IPS-NIHi11 (cell line): ENCODE measurements at places on chromosomes 2 and 18.

DNA sequence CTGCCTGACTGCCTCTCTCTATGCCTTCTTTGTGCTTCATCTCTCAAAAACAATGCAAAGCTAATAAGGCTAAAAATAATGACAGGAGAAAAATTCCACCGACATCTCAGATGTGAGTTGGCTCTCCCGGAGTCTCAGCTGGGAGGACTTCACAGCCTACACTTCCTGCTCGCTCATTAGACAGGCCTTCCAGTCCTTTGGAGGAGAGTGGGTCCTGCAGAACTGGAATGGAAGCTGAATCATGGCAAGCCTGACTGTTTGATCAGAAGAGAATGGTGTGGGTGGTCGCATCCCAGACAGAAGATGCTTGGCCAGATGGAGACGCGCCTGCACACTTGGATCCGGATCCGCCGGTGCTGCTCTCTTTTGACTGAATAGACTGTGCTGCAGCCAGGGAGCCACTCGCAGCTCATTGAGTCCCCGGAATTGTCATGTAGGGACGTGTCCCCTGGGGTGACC, 49.7 kb downstream of the TRIB2 start:
- no peak for DNase-seq

GRCh38 chr2:151657667-151658076, 76.6 kb downstream of the NEB start:
- no peak for DNase-seq

- DNase-seq, result no peak
Observed at GRCh38 chr2:227782804-227783203, 30.8 kb upstream of the CCL20 start.

GRCh38 chr2:144477281-144477956, 42.5 kb downstream of the ZEB2 start:
- no peak for DNase-seq

GRCh38 chr2:177724398-177725287, 332.1 kb downstream of the AGPS start:
- peak; percentile 76 for DNase-seq

DNA sequence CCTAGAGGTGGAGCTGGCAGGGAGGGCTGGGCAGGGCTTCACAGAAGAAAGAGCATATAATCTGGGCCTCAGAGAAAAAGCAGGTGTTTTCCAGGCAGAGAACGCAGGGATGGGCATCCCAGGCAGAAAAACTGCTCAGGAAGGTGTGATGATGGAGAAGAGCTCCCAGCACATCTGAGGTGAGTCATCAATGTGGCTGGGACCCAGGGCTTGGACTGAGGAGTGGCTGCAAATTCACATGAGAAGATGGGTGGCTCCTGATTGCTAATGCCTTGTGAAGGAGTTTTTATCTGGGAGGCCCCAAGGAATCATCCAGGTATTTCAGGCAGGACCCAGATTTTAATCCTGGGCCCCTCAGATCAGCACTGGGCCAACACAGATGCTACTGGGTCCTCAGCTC, 10.2 kb downstream of the IL1F10 start:
- no peak for DNase-seq

- no peak for DNase-seq
Observed at GRCh38 chr2:70977605-70978205, 725 bp upstream of the ANKRD53 start.

DNA sequence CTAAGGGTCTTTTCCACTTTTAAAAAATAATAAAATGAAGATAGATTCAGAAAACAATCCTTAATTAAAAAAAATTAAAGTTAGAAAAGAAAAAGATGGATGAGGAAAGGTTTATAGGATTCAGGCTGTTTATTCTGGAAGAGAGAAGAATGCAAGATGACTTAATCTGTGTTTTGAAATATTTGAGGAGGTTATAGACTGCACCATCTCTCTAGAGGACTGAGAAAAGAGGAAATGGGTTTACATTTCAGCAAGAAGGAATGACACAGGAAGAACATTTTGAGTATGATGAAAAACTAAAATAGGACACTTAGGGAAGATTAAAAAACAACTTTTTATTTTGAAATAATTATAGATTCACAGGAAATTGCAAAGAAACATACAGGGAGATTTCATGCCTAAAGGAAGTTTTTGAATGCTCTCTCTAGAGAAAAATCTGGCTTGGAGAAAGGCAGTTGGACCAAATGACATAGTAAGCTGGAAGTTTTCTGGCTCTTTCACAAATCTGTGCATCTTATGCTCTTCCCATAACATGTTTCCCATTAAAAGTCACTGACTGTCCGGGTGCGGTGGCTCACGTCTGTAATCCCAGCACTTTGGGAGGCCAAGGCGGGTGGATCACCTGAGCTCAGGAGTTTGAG, 75.0 kb downstream of the CERS6 start:
- no peak for DNase-seq

GRCh38 chr2:202861987-202862386, 9.6 kb downstream of the ICA1L start:
- no peak for DNase-seq

DNA sequence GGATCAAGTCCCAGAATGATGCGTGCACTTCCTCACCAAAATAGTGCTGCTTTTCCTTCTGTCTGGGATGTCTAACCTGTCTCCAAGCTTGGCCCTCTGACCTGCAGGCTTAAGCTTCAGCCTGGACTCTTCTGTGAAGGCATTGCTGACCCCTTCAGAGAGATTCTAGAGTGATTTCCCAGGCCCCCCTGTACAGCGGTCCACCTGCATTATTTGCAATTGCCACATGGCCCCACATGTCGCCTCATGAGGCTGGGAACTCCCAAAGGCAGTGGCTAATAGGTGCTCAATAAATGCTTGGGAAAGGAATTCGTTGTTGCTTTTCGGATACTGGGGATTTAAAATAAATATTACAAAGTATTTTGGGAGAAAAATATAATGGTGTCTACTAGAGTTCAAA, 32.3 kb upstream of the MEP1B start:
- DNase-seq, result no peak

DNA sequence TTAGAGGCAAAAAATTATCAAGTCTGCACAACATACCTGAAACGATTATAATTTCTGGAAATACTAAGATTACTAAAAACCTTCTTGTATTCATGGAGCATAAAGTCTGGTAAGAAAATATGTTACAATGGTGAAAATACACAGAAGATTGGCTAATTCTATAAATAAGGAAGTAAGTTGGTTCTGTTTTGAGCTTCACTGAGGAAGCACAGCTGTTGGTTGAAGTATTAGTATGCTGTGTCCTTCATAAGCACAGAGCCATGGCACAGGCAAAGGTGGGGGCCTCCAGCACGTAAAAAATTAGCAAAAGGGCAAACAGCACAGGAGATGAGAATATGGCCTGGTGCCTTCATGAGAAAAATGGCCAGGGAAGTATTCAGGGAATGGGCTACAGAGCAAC, 40.4 kb upstream of the ANKRD62 start:
- DNase-seq, result no peak

- no peak for DNase-seq
Observed at GRCh38 chr2:425947-426346, 138.1 kb upstream of the ALKAL2 start.

DNA sequence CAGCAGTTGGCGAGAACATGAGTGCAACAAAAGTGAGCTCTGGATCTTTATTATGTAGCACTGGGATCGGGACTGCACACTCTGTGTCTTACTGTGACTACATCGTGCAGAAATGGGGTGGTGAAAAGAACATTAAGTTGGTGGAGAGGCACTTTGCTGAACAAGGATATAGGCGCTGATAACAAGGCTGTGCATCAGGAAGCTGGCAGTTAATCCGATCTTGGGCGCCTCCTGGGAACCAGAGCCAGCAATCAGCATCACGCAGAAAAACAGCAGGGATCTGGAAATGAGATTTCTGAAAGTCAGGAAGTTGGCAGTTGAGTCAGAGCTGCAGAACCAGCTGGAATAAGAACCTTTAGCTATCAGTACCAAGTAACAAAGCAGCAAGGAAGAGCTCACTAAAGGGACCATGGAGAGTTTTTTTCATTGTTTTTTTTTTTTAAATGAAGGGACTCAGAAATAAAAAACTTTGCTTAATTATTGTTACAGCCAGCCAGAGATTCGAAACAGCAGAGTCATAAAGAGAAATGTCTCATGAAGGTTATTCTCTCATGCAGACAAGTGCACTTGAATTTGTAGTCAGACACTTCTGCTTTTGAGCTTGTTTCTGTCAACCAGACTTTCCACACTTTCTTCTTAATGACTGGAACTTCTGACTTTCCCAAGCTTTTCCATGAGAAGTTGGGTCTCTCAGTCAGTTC, 22.8 kb upstream of the MYO3B start:
- DNase-seq, result peak; percentile 48

GRCh38 chr2:133867166-133867565, 298.9 kb upstream of the NCKAP5 start:
- no peak for DNase-seq

DNA sequence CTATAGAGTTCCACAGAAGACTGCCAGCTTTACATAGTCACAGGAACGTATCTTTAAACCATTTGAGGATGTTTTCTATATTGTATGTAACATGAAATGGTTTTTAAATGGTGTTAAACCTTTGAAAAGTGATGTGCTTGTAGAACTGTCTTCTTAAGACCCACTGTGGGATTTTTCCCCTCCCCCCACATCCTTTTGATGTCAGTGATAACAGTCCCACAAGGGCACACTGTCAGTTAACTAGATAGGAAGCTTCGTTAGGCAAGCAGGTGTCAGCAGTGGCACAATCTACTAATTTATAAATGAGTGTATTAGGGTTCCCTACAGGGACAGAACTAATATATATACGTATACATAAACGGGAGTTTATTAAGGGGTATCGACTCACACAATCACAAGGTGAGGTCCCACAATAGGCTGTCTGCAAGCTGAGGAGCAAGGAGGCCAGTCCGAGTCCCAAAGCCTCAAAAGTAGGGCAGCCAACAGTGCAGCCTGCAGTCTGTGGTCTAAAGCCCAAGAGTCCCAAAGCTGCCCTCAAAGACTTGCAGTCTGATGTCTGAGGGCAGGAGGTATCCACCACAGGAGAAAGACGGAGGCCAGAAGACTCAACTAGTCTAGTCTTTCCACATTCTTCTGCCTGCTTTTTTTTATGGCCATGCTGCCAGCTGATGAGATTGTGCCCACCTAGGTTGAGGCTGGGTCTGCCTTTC, 23.8 kb upstream of the HNRNPLL start:
- DNase-seq, result no peak

DNA sequence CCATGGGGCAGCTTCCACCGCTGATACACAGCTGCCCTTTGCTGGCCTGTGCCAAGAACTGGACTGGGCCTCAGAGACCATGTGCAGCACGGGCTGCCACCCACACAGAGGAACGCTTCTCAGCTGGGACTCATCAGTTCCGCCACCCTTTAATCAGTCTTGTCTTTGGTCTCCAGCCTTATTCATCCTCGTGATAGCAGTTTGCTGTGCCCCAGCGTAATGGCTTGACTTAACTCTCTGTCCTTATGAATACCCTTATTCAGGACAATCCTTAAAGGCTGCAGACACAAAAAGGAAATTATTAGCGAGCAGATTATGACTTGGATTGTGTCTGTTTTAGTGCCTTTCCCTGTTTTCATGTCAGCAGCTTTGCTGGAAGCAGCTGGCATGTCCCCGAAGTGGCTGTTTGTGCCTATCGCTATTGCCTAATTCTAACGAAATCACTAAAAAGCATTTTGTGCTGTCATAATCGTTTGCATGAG, 108.9 kb upstream of the DAPL1 start:
- no peak for DNase-seq

GRCh38 chr2:84856787-84857186, 24.1 kb downstream of the TRABD2A start:
- DNase-seq, result no peak

DNA sequence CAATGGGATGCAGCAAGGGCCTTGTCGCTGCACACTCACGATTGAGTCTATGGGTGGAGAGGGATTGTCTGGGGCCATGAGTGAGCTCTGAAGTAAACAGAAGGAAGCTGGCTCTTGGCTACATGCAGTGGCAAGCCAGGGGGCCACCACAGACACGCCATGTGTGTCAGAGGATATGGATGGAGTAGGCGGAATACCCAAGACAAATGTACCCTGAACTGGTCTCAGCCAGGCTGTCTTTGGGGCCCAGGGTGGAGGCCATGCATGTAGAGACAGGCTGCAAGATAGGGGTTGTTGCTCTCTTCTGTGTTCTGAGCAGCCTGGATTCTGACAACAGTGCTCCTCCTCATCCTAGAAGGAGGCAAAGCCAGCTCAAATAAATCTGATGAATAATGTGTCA, 24.0 kb upstream of the ITGA6 start:
- DNase-seq, result no peak

- DNase-seq, result no peak
Observed at GRCh38 chr2:220215785-220216184, 588.4 kb downstream of the SLC4A3 start.

GRCh38 chr2:2698182-2699120, 367.4 kb upstream of the MYT1L start:
- peak; percentile 45 for DNase-seq

- DNase-seq, result no peak
Observed at GRCh38 chr18:35811896-35812295, 160.6 kb upstream of the RMP24 start.

GRCh38 chr2:114968748-114969400, 526.4 kb downstream of the DPP10 start:
- no peak for DNase-seq

GRCh38 chr2:138269765-138270164, 231.8 kb upstream of the SPOPL start:
- no peak for DNase-seq

GRCh38 chr2:191296083-191297006, 51.1 kb downstream of the MYO1B start:
- DNase-seq, result no peak

DNA sequence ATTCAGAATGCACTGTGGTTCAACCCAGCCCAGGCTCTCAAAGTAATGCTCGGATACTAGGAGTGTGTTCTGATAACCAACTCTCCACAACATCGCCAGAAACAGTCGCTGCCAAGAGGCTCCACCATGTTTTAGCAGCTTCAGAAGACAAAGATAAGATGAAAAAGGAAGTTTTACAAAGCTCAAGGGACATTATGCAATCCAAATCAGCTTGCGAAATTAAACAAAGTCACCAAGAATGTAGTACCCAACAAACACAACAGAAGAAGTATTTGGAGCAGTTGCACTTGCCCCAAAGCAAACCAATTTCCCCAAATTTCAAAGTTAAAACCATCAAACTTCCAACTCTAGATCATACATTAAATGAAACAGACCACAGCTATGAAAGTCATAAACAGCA, 360.9 kb downstream of the XIRP2 start:
- no peak for DNase-seq

GRCh38 chr2:35185861-35186412, 1169.6 kb upstream of the CRIM1 start:
- no peak for DNase-seq

GRCh38 chr2:39306626-39307025, 62.9 kb upstream of the CDKL4 start:
- no peak for DNase-seq

DNA sequence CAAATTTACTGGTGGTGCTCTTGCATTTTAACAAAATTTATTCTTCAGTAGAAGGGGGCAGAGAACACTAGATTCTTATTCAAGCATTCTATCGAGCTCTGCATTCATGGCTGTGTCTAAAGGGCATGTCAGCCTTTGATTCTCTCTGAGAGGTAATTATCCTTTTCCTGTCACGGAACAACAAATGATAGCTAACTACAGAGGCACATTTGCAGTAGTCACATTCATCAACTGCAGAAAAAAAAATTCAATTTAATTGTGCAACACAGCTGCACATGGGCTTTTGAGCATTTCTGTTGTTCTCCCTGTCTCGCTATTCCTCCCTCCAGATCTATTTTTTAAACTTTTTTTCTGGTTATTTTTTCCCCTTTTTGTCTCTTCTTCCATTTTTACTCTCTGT, 13.0 kb upstream of the DLX1 start:
- no peak for DNase-seq
